Epithelial cell of esophagus (primary cell): ENCODE measurements at places on chromosomes 6 and 20.

GRCh38 chr6:20173833-20174792, 38.2 kb downstream of the MBOAT1 start:
- DNase-seq = peak; percentile 64

- DNase-seq = no peak
Observed at GRCh38 chr6:101534386-101534785, 140.9 kb downstream of the GRIK2 start.

GRCh38 chr6:34237316-34237721, 646 bp downstream of the HMGA1 start:
- DNase-seq = no peak

DNA sequence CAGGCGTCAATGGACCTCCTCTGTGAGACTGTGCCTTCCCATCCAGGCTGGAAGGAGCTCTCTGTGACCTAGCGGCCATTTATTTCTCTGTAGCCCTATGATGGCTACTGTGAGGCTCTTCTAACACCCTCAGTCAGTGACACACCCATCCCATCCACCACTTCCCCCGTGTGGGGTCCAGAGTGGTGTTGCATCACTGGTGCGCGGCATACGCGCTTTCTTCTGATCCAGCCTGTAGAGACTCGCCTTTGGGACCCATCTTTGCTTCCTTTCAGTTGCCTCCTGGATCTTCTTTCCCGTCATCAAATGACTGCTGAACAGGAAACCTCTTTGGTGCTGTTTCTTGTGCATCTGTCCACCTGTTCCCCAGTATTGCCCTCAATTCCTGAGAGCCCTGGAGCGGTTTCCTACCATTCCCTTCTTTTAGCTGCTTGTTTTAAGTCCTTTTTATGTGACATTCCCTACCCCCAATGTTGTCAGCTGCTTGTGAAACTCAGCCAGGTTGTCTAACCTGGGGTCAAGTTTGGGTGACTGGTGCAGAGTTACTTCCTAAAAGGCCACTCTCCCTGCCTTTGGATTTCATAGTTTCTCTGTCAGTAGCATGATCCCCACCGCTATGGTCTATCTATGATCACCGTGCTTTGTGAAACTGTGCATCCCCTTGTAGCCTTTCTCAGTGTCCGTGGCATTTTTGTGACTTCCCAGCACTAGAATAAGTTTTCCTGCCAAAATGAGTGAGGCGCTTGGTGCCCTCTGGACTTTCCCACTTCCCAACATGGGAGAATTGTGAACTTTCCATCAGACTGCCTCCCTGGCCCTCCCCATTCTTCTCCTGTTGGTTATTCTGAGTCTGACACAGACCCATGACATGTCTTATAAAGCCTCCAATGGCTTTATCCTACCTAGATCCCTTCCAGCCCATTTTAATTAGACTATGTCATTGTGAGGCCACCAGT, 5.7 kb downstream of the PRR3 start:
- no peak for DNase-seq

GRCh38 chr6:12288914-12289313, 1.2 kb upstream of the EDN1 start:
- DNase-seq = peak; percentile 47
